Spleen (tissue), 13 donors: ENCODE measurements at places on chromosomes 6 and 20. TPM values are rescaled to one million over a fixed set of nuclear protein-coding genes. Genes with fewer than 3 reads are reported as not detected.

- no peak overlapping the region for H3K4me3 ChIP-seq
- H3K4me1 ChIP-seq: peaks cover 12% of the 10 kb centered on the region
- H3K27ac ChIP-seq: no peak overlapping the region
- no peaks in the 10 kb centered on the region for H3K27me3 ChIP-seq
- H3K36me3 ChIP-seq: no peaks in the 10 kb centered on the region
- no peak for DNase-seq
Observed at GRCh38 chr6:154476494-154476893, 34.0 kb downstream of the CNKSR3 start.

GRCh38 chr6:86793649-86794048 lies 143.7 kb upstream of the HTR1E start:
- H3K27ac ChIP-seq: no peak overlapping the region
- no peak overlapping the region for H3K4me3 ChIP-seq
- H3K4me1 ChIP-seq: no peaks in the 10 kb centered on the region
- no peaks in the 10 kb centered on the region for H3K27me3 ChIP-seq
- DNase-seq: no peak

GRCh38 chr20:63846128-63846771 lies 15.0 kb upstream of the ABHD16B start:
- no peak overlapping the region for H3K4me3 ChIP-seq
- peak overlapping the region; percentile 78 for H3K27ac ChIP-seq
- no peaks in the 10 kb centered on the region for H3K36me3 ChIP-seq
- H3K27me3 ChIP-seq: peaks cover 18% of the 10 kb centered on the region
- peaks cover 66% of the 10 kb centered on the region for H3K4me1 ChIP-seq

DNA sequence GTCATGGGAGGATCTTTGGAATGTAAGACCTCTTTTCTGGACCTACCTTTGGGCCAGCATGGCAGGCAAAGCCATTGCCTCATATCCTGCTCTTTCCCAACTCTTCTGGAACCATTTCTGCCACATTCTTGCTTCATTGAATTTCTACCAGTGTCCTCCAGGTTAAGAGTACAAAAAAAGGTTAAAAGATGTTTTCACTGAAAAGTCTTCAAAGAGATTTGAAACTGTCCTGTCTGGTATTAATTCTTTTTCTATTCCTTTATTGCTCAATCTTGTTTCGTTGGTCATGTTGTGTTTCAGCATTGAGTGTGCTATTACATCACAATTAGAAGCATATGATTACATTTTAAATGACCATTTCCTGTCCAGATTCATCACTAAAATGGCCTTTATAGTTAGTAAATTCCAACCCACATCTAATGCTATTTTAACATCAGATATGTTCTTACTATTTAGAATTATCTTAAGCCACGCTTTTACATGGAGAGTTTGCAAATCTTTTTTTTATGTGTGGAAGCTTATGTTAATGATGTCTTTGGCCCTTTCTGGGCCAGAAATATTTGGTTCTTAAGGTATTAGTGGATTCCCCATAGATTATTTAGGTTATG lies 450.9 kb downstream of the GJA1 start:
- H3K4me1 ChIP-seq: no peaks in the 10 kb centered on the region
- H3K27ac ChIP-seq: no peak overlapping the region
- H3K4me3 ChIP-seq: no peak overlapping the region
- no peak for DNase-seq
- H3K27me3 ChIP-seq: no peaks in the 10 kb centered on the region

DNA sequence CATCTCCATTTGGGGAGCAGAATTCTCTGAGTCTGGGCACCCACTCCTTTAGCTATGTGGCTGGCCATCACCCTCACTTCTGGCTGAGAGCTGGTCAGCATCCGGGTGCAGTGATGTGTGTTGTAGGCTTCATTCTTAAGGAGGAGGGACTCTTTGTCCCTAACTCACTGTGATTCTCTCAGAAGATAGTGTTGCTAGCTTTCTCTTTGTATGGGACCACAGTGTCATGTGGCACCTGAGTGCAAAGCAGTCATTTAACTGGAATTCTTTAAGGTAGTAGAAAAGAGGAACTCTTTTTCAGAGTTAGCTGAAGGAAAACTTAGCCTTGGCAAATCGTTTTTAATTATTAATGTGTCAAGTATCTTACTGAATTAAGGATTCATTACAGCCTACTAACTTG lies 165.9 kb downstream of the JARID2 start:
- no peak for DNase-seq
- H3K4me3 ChIP-seq: no peak overlapping the region
- H3K27me3 ChIP-seq: no peaks in the 10 kb centered on the region
- no peak overlapping the region for H3K27ac ChIP-seq
- no peaks in the 10 kb centered on the region for H3K36me3 ChIP-seq
- H3K4me1 ChIP-seq: peaks cover 33% of the 10 kb centered on the region

HLA-DOB gene
- total RNA-seq: 46.7 TPM

EEF1A2 gene
- 0.54 TPM for total RNA-seq

DNA sequence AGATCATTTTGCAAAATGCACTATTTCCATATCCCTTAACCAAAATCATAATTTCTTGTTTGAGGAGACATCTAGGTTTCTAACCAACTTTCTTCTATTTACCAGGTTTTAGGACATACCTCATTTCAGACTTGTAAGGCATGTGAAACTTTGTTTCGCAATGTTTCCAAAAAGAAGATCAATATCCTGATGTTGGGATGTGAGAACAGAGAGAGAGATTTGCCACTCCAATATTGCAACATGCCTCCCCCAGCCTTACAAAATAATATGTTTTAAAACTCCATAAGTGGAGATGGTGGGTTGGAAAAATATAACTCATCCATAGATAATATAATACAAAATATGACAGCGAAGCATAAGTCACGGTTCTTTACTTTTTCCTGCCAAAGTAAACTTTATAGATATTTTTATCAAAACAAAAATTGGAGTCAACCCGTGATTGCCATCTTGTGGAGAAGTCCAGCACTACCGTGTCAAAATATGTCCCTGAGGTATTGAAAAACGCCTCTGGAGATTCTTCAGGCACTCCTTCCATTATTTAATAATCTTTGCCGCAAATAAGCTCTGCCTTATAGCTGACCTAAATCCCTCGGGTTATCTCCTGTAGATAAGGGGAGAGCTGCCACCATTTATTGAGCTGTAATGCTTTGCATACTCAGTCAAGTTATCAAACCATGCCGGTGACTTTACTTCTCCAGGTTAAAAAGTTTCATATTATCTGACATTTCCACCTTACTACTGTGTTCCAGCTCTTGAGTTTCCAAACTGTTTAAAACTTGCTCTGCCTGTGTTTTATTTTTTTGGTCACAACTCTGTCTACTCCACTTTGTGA lies 534.2 kb downstream of the HACE1 start:
- H3K4me3 ChIP-seq: no peak overlapping the region
- H3K36me3 ChIP-seq: no peaks in the 10 kb centered on the region
- no peaks in the 10 kb centered on the region for H3K4me1 ChIP-seq
- no peak overlapping the region for H3K27ac ChIP-seq
- H3K27me3 ChIP-seq: no peaks in the 10 kb centered on the region

DNA sequence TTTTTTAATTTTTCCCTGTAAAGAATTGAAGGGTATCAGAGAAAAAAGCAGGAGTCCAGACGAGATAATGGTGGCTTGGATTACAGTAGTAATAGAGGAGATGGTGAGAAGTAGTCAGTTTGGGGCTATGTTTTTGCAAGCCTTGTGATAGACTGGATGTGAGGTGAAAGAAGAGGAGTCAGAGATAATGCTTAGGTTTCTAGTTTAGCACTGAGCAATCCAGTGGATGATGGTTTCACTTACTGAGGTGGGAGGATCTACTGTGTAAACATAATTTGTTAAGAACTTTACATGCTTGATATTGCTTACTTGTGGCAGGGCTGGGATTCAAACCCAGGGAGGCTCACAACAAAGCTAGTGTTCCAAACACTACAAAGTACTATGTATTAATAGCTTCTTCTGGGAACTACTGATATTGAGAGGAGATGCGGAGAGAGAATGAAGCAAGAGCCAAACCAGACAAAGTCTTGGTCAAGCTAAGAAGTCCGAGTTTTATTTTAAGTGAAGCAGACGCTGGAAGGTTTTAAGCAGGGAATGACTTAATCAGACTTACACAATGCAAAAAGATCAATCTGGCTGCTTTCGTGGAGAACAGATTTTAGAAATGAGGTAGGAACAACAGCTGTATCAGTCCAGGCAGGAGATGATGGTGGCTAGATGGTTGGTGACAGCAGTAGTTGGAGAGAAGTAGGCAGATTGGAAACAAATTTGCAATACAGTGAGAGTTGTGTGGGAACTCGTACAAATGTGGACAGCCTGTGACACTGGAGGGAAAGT lies 58.0 kb downstream of the ZFAND3 start:
- H3K4me1 ChIP-seq: peaks cover 83% of the 10 kb centered on the region
- no peaks in the 10 kb centered on the region for H3K27me3 ChIP-seq
- no peak for DNase-seq
- H3K27ac ChIP-seq: no peak overlapping the region
- H3K36me3 ChIP-seq: no peaks in the 10 kb centered on the region
- no peak overlapping the region for H3K4me3 ChIP-seq

DNA sequence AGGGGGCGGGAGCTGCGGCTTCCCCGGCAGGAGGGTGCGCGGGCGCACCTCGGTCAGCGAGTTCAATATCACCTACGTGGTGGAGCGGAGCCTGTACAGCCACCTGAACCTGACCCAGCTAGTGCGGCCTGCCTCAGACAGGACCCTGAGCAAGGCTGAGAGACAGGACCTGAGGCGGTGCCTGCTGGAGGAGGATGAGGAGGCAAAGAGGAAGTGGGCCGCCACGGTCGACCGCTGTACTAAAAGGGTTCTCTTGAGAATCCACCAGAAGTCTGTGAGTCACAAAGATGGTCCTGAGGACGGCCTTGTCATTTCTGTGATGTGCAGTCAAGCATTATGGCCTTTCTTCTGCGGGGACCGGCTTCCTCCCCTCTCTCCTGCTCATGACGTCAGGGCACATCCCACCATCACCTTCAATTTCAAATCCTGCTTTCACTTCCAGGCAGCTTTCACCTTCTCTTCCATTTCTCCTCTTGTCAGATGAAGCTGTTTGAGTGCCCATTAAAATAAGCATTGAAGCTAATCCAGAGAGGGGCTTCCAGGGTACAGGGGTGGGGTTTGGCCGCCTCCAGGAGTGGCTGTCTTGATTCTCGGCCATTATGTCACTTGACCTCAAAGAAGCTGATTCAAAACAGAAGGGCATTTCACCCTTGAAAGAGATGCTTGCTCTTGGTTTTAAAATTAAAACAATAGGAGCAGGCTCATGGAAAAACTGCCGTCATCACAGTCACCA lies 177.6 kb downstream of the SASH1 start:
- H3K27me3 ChIP-seq: no peaks in the 10 kb centered on the region
- H3K4me1 ChIP-seq: peaks cover 46% of the 10 kb centered on the region
- H3K4me3 ChIP-seq: no peak overlapping the region
- no peak overlapping the region for H3K27ac ChIP-seq

GRCh38 chr6:157644043-157644810 lies 178.8 kb upstream of the SNX9 start:
- no peak for DNase-seq
- no peak overlapping the region for H3K27ac ChIP-seq
- no peaks in the 10 kb centered on the region for H3K36me3 ChIP-seq
- H3K4me3 ChIP-seq: no peak overlapping the region
- no peaks in the 10 kb centered on the region for H3K27me3 ChIP-seq

FAM83D gene
- 1.5 TPM for total RNA-seq

DNA sequence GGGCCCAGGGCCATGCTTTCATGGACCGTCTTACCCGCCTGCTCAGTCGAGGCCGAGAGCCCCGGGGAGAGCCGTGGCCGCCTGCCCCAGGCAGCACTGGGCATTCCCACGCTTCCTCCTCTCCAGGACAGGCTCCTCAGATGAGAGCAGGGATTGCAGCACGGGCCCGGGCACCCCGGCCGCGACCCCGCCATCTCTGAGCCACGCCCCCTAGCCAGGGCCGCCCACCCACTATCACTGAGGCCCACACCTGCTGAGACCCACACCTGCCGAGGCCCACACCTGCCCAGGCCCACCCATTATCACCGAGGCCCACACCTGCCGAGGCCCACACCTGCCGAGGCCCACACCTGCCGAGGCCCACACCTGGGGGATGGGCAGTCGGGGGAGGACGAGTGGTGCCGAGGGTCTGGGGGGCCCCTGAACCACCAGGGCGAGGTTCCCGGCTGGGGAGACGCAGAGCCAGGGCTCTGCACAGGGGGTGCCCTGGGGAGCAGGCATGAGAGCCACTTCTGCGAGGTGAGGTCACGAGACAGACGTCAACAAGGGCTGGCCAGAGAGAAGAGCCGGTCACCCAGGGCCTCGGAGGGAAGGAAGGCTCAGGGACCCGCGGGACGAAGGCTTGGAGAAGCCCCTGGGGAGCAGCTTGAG lies 235.6 kb downstream of the ERMARD start:
- DNase-seq: peak; percentile 65
- no peak overlapping the region for H3K27ac ChIP-seq
- H3K4me1 ChIP-seq: peaks cover 32% of the 10 kb centered on the region
- H3K27me3 ChIP-seq: no peaks in the 10 kb centered on the region
- H3K36me3 ChIP-seq: no peaks in the 10 kb centered on the region

ZNF341 gene
- 6.7 TPM for total RNA-seq

NT5E gene
- total RNA-seq: 24.7 TPM

CDH26 gene
- total RNA-seq: 3.1 TPM
